Natural killer cell treated with Interleukin-12 subunit alpha and Interleukin-12 subunit beta and Interleukin-15 and Interleukin-18, amount 100 ng/mL, for 72 hours (primary cell): ENCODE measurements at places on chromosomes 11 and 22. TPM values are rescaled to one million over a fixed set of nuclear protein-coding genes. Genes with fewer than 3 reads are reported as not detected.

The CHRM1 gene
- not detected for total RNA-seq

DNA sequence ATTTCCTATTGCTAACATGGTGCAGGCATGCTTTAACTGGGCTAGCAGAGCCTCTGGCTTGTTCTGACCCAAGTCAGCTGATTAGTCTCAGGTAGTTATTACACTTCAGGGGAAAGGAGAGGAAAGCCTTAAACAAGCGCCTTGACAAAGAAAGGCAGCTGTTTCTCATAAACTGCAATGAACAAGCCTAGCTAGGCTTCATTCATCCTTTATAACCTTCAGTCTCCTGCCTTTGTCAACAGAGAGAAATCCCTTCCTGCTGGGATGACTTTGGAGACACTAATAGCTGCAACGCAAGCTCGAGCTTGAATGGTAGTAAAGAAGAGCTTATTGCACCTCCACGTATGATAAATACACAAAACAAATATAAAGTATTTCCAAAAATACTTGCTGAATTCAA is 68.4 kb downstream of the CCDC34 start:
- no peak for DNase-seq
- peaks cover 10% of the 10 kb centered on the region for H3K36me3 ChIP-seq
- H3K4me1 ChIP-seq, result no peaks in the 10 kb centered on the region

The CNTF gene
- total RNA-seq, result 4.7 TPM

The GALNT18 gene
- total RNA-seq, result 0.29 TPM

The GRIK4 gene
- total RNA-seq, result 1.8 TPM

DNA sequence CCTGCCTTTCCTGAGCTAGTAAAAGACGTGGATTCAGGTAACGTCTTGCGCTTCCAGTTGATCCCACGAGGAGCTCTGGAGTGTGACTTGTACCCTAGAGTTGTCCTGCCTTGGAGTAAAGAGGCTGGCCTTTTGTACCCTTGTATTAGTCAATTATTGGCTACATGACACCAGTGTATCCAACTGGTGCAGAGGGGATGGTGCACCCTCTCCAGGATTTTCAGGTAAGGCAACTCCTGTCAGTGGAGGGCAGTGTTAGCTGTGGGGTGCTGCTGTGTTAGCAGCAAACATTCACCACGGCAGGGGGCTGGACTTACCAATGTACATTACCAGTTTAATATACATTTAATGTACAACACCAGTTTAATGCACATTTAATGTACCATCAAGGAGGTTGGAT is 233.5 kb downstream of the MIAT start:
- H3K4me1 ChIP-seq, result no peaks in the 10 kb centered on the region
- no peak overlapping the region for H3K4me3 ChIP-seq
- no peaks in the 10 kb centered on the region for H3K36me3 ChIP-seq
- no peak overlapping the region for H3K27ac ChIP-seq
- peaks cover 8% of the 10 kb centered on the region for H3K27me3 ChIP-seq

DNA sequence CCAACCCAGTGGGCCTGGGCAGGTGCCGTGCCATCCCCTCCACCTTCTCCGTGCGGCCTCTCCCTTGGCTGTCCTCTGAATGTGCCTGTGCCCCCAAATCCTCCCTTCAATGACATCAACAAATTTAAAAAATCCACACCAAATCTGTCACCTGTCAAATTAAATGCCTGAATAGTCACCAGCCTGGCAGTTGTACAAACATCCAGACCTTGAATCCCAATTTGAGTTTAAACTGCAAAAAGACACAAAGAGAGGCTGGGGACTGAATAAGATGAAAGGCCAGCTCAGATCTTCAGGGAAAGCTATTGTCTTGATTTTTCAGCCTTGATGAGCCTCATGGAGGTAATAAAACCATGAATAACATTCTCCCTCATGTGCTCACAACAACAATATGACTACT is 194.7 kb downstream of the KIRREL3 start:
- no peak for DNase-seq
- H3K4me1 ChIP-seq, result no peaks in the 10 kb centered on the region
- H3K27ac ChIP-seq, result no peak overlapping the region
- no peak overlapping the region for H3K4me3 ChIP-seq

GRCh38 chr11:117807482-117808327 is 10.7 kb upstream of the DSCAML1 start:
- H3K36me3 ChIP-seq, result no peaks in the 10 kb centered on the region
- no peak overlapping the region for H3K27ac ChIP-seq
- H3K27me3 ChIP-seq, result peaks cover 32% of the 10 kb centered on the region

The CNGA4 gene
- not detected for total RNA-seq

DNA sequence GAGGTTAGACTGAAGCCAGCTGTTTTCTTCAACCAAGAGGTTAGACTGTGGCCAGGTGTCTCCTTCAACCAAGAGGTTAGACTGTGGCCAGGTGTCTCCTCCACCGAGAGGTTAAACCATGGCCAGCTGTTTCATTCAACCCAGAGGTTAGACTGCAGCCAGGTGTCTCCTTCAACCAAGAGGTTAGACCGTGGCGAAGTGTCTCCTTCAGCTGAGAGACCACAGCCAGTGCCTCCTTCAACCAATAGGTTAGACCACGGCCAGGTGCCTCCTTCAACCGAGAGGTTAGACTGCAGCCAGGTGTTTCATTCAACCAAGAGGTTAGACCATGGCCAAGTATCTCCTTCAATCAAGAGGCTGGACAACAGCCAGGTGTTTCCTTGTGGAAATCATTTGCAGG is 498.1 kb downstream of the TBC1D22A start:
- no peak overlapping the region for H3K4me3 ChIP-seq
- H3K4me1 ChIP-seq, result no peaks in the 10 kb centered on the region
- no peaks in the 10 kb centered on the region for H3K36me3 ChIP-seq
- peaks cover 27% of the 10 kb centered on the region for H3K27me3 ChIP-seq

GRCh38 chr11:102685338-102685737 is 20.2 kb downstream of the MMP27 start:
- H3K27me3 ChIP-seq, result peaks cover 20% of the 10 kb centered on the region
- no peak overlapping the region for H3K4me3 ChIP-seq
- no peaks in the 10 kb centered on the region for H3K4me1 ChIP-seq
- no peak for DNase-seq

The PRG3 gene
- not detected for total RNA-seq

DNA sequence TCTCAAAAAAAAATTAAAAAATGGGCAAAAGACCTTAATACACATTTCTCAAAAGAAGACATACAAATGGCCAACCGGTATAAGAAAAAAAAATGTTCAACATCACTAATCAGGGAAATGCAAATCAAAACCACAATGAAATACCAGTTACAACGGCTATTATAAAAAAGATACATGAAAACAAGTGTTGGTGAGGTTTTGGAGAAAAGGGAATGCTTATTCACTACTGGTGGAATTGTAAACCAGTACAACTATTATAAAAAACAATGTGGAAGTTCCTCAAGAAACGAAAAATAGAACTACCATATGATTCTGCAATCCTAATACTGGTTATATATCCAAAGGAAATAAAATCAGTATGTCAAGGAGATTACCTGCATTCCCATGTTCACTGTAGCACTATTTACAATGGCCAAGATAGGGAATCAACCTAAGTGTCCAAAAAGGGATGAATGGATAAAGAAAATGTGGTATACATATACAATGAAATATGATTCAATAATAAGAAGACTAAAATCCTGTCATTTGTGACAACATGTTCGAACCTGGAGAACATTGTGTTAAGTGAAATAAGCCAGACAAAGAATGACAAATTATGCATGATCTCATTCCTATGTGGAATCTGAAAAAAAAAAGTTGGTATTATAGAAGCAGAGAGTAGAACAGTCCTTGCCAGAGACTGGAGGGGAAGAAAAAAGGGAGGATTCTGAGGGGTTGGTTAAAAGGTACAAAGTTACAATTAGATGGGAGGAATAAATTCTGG is 256.9 kb upstream of the PITPNB start:
- peaks cover 5% of the 10 kb centered on the region for H3K27me3 ChIP-seq
- H3K4me3 ChIP-seq, result no peak overlapping the region
- no peaks in the 10 kb centered on the region for H3K4me1 ChIP-seq
- H3K36me3 ChIP-seq, result no peaks in the 10 kb centered on the region

The C22orf31 gene
- not detected for total RNA-seq

The CPSF7 gene
- total RNA-seq, result 101 TPM

- no peak overlapping the region for H3K4me3 ChIP-seq
- no peak for DNase-seq
- H3K27ac ChIP-seq, result no peak overlapping the region
- no peaks in the 10 kb centered on the region for H3K36me3 ChIP-seq
- H3K4me1 ChIP-seq, result peaks cover 10% of the 10 kb centered on the region
- H3K27me3 ChIP-seq, result peaks cover 18% of the 10 kb centered on the region
Observed at GRCh38 chr11:75652936-75653335, 15.9 kb downstream of the MAP6 start.

GRCh38 chr11:12749442-12749841 is 75.2 kb downstream of the TEAD1 start:
- H3K36me3 ChIP-seq, result no peaks in the 10 kb centered on the region
- no peaks in the 10 kb centered on the region for H3K4me1 ChIP-seq
- H3K27me3 ChIP-seq, result peaks cover 14% of the 10 kb centered on the region
- no peak overlapping the region for H3K4me3 ChIP-seq

DNA sequence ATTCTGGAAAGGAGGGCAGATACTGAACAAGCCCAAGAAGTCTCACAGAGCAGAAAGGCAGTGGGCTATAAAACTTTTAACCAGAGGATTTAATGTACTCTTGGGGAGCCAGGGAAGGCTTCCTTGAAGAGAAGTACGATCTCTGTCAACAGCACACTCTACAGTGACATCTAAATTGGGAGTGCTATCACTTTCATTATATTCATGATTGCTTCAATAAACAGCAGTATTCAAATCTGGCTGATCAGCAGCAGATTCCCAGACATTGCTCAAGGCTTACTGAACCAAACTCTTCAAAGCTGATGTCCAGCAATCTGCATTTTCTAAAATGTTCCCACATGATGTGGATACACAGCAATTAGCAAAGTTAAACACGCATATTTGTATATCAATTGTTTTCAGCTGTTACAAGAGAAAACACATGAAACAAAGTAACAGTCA is 44.2 kb downstream of the SYTL2 start:
- no peak overlapping the region for H3K27ac ChIP-seq
- H3K36me3 ChIP-seq, result peaks cover 15% of the 10 kb centered on the region
- peaks cover 68% of the 10 kb centered on the region for H3K4me1 ChIP-seq
- no peak for DNase-seq
- no peak overlapping the region for H3K4me3 ChIP-seq

GRCh38 chr11:17476317-17477083 is at the start of gene ABCC8:
ABCC8 (minus strand) TSS chr11:17476845; CDS start chr11:17476776, 69 bp downstream.
- H3K27me3 ChIP-seq, result peaks cover 43% of the 10 kb centered on the region
- H3K4me3 ChIP-seq, result no peak within 1 kb of the TSS
- no peaks in the 10 kb centered on the region for H3K36me3 ChIP-seq
- no peaks in the 10 kb centered on the region for H3K4me1 ChIP-seq
- no peak within 1 kb of the TSS for H3K27ac ChIP-seq
- no peak for DNase-seq

GRCh38 chr11:127993788-127994187 is 593.6 kb downstream of the ETS1 start:
- H3K27ac ChIP-seq, result no peak overlapping the region
- H3K36me3 ChIP-seq, result no peaks in the 10 kb centered on the region

- H3K4me3 ChIP-seq, result no peak overlapping the region
- no peaks in the 10 kb centered on the region for H3K27me3 ChIP-seq
- no peaks in the 10 kb centered on the region for H3K36me3 ChIP-seq
- peak overlapping the region; percentile 77 for H3K27ac ChIP-seq
Observed at GRCh38 chr11:65489706-65490320, 9.0 kb upstream of the MALAT1 start.

- peaks cover 48% of the 10 kb centered on the region for H3K36me3 ChIP-seq
- peak overlapping the region; percentile 50 for H3K27ac ChIP-seq
- DNase-seq, result no peak
- H3K4me3 ChIP-seq, result no peak overlapping the region
- H3K27me3 ChIP-seq, result no peaks in the 10 kb centered on the region
- H3K4me1 ChIP-seq, result peaks cover 57% of the 10 kb centered on the region
Observed at GRCh38 chr11:88308576-88308975, 29.0 kb downstream of the CTSC start.

GRCh38 chr11:34309965-34310364 is 47.8 kb downstream of the ABTB2 start:
- H3K4me3 ChIP-seq, result no peak overlapping the region
- DNase-seq, result no peak
- H3K27ac ChIP-seq, result no peak overlapping the region

GRCh38 chr11:20155683-20156279 is 4.5 kb downstream of the DBX1 start:
- peaks cover 25% of the 10 kb centered on the region for H3K4me1 ChIP-seq
- peaks cover 46% of the 10 kb centered on the region for H3K27me3 ChIP-seq
- no peak for DNase-seq
- H3K27ac ChIP-seq, result no peak overlapping the region
- peak overlapping the region; percentile 67 for H3K4me3 ChIP-seq

- H3K4me3 ChIP-seq, result no peak overlapping the region
- DNase-seq, result no peak
- H3K4me1 ChIP-seq, result peaks cover 29% of the 10 kb centered on the region
- H3K27ac ChIP-seq, result peak overlapping the region; percentile 88
- H3K36me3 ChIP-seq, result no peaks in the 10 kb centered on the region
Observed at GRCh38 chr22:44184006-44184405, 3.3 kb downstream of the PARVG start.

DNA sequence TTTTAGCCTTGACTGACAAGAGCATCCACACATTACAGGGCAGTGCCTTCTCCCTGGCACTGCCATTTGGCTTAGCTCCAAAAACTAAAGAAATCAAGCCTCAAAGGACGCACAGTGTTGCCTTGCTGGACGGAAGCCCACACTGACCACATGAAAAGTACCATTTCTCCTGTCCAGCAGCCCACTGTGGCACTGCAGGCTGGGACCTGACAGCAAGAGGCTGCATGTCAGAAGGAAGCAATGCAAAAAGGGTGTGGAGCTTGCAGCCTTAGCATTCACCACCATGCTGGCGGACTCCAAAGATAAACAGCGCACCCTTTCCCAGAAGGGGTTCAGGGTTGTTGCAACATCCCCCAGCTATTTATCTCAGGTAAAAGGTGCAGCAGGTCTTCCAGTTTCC is 109.3 kb upstream of the BMAL1 start:
- no peaks in the 10 kb centered on the region for H3K36me3 ChIP-seq
- H3K27me3 ChIP-seq, result peaks cover 14% of the 10 kb centered on the region
- H3K27ac ChIP-seq, result no peak overlapping the region
- no peak for DNase-seq

The NRXN2 gene
- total RNA-seq, result 0.74 TPM

The OR51M1 gene
- not detected for total RNA-seq

The PRR33 gene
- total RNA-seq, result not detected

DNA sequence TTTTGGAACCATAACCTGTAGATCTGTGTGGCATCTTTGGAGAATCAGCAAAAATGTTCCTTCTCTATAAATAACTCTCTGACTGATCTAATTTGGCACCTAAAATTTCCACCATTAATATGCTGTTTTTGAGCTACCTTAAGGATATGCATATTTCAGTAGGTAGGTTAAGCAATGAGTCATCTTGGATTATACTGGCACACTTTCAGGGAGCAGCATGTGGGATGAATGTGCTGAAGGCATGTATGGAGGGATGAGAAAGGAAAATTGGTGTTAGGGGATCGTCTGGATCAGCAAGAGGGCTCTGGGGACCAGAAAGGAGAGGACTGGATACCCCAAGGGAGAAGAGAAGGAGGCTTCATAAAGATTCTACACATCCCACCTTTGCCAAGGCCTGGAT is 44.6 kb upstream of the ELF5 start:
- no peak for DNase-seq
- no peaks in the 10 kb centered on the region for H3K36me3 ChIP-seq
- no peak overlapping the region for H3K4me3 ChIP-seq
- H3K27me3 ChIP-seq, result peaks cover 26% of the 10 kb centered on the region
